ENCODE measurements at places on chromosomes 12 and 14.

GRCh38 chr12:123516216-123516780, 17.2 kb downstream of the RILPL1 start:
- no peak for DNase-seq

DNA sequence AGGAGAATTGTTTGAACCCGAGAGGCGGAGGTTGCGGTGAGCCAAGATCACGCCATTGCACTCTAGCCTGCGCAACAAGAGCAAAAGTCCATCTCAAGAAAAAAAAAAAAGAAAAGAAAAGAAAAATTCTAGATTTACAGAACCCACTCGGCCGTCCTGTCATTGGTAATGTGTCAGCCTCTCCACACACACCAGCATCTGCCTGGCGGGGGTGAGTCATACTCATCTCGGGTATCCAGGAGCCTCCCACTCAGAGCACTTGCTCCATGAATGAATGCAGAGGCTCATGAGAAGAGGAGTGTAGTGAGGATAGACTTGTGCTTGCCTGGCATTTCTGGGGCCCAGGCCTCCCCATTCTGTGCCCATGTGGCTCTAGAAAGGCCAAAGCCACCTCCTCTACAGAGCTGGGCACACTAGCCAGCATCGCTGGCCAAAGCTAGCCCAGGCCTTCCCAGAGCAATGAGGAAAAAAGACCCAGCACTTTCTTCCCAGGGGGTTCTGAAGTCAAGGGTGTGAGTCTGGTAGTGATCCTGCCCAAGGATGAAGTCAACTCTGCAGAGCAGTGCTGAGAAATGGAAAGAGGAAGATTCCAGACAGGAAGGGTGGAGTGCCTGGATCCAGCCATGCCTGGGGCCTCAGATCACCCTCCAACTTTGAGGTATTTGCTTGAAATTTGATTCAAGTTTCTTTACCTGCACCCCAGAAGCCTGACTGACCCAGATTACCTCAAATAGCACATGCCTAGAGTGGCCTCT, 31.2 kb upstream of the KLC1 start:
- DNase-seq: peak; percentile 21

DNA sequence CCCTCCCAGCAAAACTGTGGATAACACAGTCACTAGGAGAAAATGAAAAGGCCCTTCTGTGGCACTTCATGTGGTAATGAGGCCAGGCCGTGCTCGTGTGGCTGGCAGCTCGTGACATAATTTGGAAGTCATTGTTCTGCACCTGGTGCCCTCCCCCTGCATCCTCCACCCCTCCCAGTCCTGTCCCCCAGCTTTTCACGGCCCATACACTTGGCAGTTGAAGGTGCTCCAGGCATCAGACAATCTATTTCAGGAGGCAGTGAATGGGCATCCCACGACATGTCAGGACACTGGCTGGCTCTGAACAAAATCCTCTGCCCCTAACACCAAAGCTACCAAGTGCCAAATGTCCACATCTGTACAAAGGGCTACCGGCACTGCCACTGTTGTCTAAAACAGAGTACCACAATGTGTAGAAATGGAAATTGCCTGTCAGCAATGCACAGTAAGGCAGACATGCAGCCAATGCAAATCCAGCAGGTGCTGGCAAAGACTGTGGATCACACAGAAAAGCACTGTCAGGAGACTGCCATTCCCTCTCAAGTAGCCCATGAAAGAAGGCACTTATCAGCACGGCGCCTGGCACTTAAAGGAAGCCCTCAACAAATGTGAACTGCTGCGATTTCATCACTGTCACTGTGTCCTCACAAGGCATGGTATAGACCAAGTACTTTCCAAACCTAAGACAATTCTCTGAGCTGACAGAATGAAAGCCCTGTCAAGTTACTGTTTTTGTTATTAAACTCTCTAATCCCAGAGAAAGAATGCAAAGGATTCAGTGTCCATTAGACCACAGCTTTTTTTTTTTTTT, 39.1 kb downstream of the CORO1C start:
- no peak for DNase-seq

GRCh38 chr12:91044586-91044985, 13.2 kb downstream of the KERA start:
- DNase-seq: no peak

- no peak for DNase-seq
Measured at GRCh38 chr12:42963988-42964387, 374.4 kb upstream of the PRICKLE1 start.

GRCh38 chr12:90940872-90941499, 14.0 kb downstream of the CCER1 start:
- no peak for DNase-seq
